ENCODE measurements at places on chromosomes 2 and 18. TPM values are rescaled to one million over a fixed set of nuclear protein-coding genes. Genes with fewer than 3 reads are reported as not detected.

DNA sequence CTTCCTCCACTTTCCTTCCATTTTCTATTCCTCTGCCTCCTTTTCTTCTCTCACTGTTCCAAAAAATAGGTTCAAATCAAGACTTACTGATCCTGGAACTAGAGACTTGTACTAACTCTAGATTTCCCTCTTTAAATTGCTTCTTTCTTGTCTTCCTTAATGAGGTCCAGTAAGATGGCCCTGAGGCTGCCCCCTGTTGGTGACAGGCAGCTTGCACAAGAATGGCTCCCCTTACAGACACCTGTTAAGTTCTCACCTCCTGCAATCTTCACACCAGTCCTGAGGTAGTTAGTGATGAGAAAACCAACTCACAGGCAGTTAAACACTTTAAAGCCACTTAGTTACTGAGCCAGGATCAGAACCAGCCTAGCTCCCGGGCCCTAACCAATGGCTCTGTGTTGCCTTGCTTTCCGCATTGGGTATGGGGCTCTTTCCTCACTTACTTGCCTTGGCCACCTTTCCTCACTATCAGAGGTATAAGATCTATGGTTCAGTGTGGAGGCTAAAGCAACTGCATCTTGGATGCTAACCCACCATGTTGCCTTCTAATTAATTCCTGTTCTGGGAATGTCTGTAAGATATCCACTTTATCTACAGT, 130.6 kb downstream of the AKAIN1 start:
- DNase-seq: no peak

GRCh38 chr2:206521612-206522011, 78.3 kb downstream of the ADAM23 start:
- no peak for DNase-seq

DNA sequence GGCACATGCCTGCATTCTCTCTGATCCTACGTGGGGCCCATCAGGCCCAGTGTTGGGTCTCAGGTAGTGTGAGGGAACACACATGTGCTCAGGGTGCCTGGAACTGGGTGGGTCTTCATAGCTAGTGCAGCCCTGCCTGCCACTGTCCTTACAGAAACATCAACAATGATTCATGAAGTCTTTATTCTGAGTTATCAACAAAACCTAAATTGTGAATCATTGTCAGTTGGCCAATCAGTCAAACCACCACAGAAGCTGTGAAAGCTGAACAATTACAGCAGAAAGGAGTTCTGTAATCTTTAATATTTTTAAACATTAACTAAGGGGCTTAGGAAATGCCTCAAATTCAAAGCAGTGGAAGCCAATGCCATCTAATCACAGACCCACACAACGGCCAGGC, 82.8 kb upstream of the ZNF521 start:
- DNase-seq: no peak

DNA sequence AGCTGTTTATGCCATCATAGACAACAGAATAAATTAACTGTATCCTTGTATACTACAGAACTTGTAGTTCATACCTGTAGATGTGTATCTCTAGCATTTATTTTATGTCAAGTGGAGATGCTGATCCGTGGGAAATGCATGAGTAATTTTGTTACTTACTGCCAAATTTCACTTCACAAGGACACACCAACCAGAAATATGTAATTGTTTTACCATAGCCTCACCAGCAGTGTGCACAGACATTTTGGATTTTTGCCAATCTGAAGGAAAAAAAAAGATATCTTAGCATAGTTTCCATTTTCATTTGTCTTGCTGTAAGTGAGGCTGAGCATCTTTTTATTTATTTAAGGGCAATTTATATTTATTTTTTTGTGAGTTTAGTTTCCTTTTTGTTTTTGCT, 265.1 kb upstream of the OSR1 start:
- no peak for DNase-seq

DNA sequence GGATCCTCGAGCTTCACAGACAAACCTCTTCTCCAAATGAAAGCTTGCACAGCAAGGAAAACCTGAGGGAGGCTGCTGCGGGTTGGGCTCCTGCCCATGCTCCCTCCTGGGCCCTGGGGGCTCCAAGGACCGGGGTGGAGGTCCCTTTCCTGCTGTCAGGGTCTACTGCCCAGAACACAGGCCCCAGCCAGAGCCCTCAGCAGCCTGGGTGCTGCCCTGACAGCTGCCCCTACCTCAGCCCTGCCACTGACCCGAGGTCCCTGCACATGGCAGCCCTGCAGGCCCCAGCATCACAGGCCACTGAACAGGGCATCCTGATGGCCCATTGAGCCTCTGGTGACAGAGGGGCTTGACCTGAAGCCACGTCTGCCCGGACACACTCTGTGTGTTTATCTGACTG, 41.0 kb downstream of the CROCC2 start:
- no peak for DNase-seq

- no peak for DNase-seq
Measured at GRCh38 chr18:3305354-3305762, 43.4 kb downstream of the MYL12B start.

DNA sequence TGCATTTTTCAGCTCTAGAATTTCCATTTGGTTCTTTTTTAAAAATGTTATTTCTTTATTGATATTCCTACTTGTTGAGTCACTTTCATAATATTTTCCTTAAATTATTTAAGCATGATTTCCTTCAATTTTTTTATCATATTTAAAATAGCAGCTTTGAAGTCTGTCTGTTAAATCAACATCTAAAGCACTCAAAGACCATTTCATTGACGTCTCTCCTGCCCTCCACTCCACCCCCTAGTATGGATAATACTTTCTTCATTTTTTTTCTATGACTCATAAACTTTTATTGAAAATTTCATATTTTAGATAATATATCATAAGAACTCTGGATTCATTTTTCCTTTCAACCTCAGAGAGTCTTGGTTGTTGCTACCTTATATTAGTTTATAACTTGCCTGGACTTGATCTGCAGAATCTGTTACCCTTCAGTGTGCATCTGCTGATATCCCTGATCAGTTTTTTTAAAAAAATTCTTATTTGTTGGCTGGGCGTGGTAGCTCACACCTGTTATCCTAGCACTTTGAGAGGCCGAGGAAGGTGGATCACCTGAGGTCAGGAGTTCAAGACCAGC, 59.0 kb upstream of the ZNF396 start:
- DNase-seq: no peak

Gene GKN1
- polyA plus RNA-seq: not detected
